NCI-H526 (cell line): ENCODE measurements at places on chromosomes 4 and X.
A peak's percentile ranks its signal among the peaks of the same experiment; 100 is the strongest.

DNA sequence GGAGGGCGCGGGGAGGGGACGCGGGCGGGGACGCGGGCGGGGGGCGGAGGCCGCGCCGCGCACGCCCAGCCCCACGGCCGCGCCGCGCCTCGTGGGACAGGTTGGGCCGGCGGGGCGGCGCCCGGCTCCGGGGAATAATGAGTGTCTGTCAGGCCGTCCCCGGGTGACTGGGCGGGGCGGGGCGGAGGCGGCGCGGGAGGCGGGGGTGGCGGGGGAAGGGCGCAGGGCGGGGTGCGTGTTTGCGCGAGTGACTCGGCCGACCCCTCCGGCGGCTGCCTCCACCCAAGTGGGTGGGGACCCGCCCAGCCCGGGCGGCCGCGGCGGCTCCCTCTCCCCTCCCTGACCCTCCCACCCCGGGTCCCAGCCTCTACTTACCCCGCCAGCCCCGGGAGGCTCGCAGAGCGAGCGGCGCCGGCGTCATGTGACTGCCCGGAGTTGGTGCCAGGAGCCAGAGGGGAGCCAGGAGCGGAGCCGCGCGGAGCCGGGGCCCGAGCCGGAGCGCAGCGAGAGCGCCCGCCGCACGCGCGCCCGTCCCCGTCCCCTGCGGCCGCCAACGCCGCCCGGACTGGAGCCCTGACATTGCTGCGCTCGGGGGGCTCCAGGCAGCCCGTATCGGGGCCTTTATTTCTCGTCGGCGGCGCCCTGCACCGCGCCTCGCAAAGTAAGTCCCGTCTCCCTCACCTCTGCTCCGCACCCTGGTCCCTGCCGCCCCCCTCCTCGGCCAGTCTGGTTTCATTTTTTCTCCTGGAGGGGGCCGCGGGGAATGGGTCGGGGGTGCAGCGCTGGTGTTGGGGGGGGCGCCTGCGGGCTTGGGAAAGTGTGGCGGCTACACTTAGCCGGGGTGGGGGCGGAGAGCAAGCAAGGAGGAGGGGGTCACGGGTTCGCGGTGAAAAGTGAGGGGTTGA, at the start of gene KLF3:
KLF3 (plus strand) TSS at position 399 of the 905 bp plus-strand sequence. CDS start 16,427 bp downstream, outside the sequence.
- peak; percentile 63 for DNase-seq

DNA sequence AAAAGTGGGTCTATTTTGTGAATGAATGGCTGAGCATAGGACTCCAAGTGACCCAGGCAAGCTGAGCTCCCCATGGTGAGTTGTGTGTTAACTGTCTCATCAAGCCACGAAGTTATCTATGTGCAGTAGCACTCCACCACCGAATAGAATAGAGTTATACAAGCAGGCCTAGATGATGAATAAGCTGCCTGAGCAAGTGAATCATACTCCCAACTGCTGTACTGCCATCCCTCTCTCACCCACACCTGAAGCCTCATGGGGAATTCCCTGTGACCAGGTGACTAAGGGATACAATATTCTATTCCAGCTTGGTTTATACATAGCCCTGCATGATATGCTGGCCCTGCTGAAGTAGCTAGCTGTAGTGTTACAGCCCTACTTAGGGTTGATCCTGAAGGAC, 38.7 kb downstream of the KDM5C start:
- DNase-seq = no peak

GRCh38 chrX:1595711-1596060, 4.3 kb downstream of the AKAP17A start:
- DNase-seq = no peak

- no peak for DNase-seq
Measured at GRCh38 chr4:127642169-127642568, 9.4 kb downstream of the INTU start.

- DNase-seq = no peak
Measured at GRCh38 chr4:7944599-7945220, 5.0 kb upstream of the AFAP1 start.

DNA sequence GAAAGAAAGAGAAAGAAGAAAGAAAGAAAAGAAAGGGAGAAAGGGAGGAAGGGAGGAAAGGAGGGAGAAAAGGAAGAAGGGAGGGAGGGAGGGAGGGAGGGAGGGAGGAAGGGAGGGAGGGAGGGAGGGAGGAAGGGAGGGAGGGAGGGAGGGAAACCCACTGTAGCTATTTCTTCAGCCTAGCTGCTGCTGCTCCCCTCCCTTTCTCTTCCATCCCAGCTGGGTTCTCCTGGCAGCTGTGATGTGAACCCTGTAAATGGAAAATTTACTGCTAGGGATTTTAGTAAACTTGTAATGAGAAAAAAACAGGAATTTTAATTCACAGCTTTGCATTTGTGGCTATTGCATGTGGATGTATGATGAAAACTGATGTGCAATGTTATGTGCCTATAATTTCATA, 8.0 kb downstream of the NR0B1 start:
- no peak for DNase-seq

DNA sequence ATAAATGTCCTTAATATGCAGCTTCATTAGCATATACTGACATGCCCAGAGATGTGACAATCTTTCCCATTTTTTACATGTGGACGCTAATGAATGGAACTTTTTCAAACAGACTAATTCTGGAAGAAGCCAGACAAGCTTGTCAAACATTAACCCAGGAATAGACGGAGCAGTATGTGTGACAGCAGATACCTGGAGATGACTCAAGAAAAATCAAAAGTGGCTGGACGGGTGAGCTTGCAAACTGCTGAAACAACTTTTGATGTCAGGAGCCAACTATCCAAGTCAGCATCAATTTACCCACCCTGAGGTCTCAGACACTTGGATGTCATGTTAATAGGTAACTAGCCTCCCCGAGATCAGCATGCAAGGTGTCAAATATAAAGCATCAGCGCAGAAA, 183.0 kb downstream of the PACRGL start:
- DNase-seq = no peak

DNA sequence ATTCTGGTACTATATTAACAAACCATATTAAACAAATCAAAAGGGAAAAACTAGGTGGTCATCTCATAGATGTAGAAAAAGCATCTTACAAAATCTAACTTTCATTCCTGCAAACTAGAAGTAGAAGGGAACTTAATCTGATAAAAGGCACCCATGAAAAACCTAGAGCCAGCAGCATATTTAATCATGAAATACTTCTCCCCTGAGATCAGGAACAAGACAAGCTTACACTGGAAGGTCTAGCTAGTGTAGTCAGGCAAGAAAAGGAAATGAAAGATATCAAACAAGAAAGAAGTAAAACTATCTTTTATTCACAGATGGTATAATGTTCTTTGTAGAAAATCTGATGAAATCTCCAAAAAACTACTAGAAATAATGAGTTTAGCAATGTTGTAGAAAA, 41.2 kb downstream of the ATP10D start:
- no peak for DNase-seq

GRCh38 chrX:53086464-53086863, 4.3 kb downstream of the TSPYL2 start:
- DNase-seq = no peak

GRCh38 chr4:20288047-20288650, 36.4 kb downstream of the SLIT2 start:
- DNase-seq = no peak

DNA sequence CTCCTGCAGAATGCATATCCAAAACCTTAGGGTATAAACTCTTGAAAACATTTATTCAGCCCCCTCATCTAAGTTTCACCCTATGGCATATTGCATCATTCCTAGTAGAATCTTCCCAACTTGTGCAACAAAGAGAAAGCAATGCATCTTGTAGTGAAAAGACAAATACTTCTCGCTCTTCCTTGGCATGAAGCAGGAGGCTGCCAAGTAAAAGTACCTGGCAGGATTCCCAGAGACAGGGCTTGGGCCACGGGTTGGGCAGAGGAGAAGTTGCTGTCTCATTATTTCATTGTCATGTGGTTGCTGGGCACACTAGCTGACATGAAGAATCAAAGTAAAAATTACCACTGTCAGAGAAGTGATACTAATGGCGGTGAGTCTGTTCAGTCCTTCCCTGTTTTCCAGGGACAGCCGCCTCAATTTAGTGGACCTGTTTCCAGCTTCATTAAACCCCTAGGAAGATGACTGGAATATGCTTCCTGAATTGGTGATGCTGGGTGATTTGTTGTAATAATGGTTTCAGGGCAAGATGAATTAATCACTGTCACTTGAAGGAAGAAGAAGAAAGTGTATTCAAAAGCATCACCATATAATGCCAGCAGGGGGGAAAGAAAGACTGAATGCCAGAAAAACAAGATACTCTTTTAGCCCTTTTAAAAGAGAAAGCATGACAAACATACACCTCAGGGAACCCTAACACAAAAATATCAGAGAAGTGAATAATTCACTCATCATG, 380.5 kb upstream of the IGFBP7 start:
- DNase-seq = no peak

DNA sequence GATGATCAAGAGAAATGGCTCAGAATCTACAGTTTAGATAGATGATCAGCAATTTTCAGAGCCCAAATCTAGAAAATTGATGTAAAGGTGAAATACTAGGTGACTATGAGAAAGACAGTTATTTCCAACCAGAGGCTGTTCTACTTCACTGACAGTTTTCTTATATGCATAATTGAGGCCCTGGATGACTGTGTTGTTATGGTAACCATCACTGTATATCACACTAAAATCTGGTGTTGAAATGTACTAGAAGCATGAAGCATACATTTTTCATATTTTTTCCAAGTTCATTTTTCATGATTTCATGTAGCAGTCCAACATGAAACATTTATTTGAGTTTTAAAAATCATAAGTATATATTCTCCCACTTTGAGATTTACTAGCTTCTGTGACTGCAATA, 87.4 kb downstream of the ATXN3L start:
- DNase-seq = no peak

GRCh38 chrX:123337886-123338639, 154.0 kb downstream of the GRIA3 start:
- DNase-seq = no peak

- no peak for DNase-seq
Measured at GRCh38 chr4:24404281-24404680, 180.1 kb downstream of the DHX15 start.

- DNase-seq = no peak
Measured at GRCh38 chrX:11687157-11687556, 21.4 kb upstream of the ARHGAP6 start.

DNA sequence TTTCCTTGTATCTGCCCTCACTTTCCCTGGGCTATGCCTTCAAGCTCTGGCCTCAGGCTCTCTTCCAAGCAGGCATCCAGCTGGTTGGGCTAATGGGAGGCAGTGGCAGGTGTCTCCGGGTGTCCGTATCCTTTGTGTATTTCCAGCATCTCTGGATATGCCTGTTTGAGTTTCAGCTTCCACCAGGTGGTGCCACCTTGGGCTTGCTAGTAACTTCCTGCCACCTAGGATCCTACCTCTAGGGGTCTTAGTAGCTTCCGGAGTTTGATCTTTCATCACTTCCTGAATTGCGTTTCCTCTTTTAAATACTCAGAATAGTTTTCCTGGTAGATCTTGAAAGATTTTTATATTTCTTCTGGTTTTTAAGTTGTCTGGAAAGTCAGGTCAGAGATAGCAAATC, 23.2 kb upstream of the ANOS1 start:
- peak; percentile 10 for DNase-seq

- no peak for DNase-seq
Measured at GRCh38 chr4:146709956-146710355, 71.3 kb downstream of the POU4F2 start.
